ENCODE measurements at places on chromosomes 1 and 21.

- DNase-seq = no peak
These were observed 1502.5 kb downstream of the KCNT2 start for GRCh38 chr1:195105773-195106172.

GRCh38 chr1:84148758-84149157 lies 4.7 kb downstream of the PRKACB start:
- DNase-seq = no peak

DNA sequence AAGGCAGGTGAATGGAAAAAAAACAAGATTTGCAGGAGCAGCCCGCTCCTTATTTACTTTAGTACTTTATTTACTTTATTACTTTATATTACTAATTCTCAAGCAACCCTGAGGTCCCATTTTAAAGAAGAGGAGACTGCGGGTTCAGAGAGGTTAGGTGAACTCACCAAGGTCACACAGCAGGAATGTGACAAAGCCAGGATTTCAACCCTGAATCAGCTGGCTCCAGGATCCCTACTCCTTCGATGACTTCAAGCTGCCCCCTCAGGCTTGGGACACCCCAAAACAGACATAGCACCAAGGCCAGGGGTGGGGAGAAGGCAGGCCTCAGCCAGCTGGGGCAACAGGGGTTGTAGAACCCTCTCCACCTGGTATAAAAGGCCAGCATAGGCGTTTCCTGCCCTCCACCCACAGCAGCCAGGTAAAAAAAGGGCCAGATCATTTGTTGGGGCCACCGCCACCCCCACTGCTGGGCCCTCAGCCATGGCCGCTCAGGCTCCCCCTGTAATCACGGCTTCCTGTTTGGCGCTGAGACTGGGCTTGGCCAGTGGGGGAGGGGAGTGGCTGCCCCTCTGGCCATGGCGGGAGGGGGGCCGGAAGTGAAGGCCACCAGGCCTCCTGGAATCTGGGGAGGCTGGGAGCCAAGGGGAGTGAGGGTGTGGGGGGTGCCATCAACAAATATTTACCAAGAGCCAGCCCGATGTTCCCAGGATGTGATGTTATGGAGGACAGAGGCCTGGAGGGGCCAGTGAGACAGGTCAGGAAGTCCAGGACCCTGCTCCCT lies 6.6 kb downstream of the SDC3 start:
- DNase-seq = no peak

- DNase-seq = no peak
These were observed 300.7 kb upstream of the SNX7 start for GRCh38 chr1:98360864-98361263.

DNA sequence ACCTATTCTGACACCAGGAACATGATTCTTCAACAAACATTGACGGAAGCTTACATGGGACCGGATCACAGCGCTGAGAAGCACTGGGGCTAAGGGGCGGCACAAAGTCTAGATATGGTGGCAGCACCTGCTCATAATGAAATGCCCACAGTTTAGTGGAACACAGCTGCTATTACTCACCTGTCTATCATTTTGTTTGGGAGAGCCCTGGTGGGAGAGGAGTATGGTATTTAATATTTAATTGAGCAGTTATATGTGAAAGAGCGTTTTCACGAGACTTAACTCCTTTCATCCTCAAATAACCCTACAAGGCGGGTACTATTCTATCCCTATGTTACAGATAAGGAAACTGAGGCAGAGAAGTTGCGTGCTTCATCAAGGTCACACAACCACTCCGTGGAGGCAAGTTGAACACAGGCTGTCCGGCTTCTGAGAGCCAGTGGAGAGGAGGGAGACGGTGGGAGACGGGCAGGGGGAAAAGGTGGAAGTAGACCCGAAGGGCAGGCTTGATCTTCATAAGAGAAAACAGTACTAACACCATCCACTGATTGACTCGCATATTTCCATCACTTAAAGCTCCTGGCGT lies 790 bp upstream of the TSNAX start:
- DNase-seq = no peak

DNA sequence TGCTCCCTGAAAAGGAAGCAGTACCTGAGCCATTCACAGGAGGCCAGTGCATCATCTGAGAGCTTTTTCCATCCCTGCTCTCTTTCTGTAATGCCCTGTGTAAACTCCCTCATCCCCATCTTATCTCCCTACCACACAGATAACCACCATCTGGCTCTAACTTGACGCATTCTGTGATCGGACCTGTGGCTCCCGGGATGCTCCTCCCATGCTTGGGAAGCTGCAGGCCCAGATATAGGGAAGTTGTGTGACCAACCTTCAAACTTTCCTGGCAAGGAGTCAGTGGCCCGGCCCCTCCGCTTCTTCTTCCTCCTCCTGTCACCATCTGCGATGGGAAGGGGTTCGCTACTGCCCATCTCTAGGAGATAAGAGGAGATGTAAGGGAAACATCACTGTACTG lies 21.1 kb downstream of the MKNK1 start:
- DNase-seq = no peak

DNA sequence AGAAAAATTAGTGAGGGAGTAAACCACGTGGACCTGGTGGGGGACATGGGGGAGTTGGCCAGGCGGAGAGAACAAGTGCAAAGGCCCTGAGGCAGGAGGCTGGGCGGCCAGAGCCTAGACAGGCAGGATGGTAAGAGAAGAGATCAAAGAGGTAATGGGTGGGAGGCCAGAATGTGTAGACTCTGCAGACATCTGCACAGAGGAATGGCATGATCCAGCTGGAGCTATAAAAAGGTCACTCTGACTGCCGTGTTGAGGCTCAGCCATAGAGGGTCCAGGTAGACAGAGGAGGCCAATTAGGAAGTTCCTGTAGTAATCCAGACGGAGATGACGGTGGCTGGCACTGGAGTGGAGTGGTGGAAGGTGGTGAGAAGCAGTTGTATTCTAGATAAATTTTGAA lies 3.6 kb downstream of the H6PD start:
- no peak for DNase-seq

DNA sequence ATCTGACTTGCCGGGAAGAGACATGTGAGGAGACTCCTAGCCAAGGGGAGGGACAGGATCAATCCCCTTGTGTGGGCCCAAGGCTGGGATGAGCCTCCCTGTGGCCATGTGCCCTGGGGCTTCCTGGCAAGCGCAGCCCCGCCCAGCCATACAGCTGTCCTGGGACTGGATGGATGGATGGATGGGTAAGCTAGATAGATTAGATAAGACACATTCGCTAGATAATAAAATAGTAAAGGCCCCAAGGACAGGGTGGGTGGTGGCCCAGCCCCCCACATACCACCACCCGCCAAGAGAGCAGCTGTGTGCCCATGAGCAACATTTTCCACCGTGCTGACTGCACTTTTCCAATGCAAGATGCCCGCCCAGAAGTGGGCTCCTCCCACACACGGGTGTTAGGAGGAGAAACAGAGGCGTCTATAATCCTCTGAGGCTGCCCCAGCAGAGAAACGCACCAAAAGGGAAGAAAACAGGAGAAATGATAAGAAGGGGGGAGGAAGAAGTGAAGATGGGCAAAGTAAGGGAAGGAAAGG lies 25.1 kb downstream of the ZBTB17 start:
- DNase-seq = no peak

GRCh38 chr1:236058141-236058934 lies 6.6 kb downstream of the NID1 start:
- no peak for DNase-seq

GRCh38 chr1:195897076-195897475 lies 711.2 kb downstream of the KCNT2 start:
- no peak for DNase-seq

- no peak for DNase-seq
These were observed 49.1 kb upstream of the SCMH1 start for GRCh38 chr1:41291195-41291594.

- DNase-seq = no peak
These were observed 11.9 kb downstream of the WNT9A start for GRCh38 chr1:227935826-227936225.

- no peak for DNase-seq
These were observed 228.6 kb downstream of the DSCAM start for GRCh38 chr21:40618191-40618973.

DNA sequence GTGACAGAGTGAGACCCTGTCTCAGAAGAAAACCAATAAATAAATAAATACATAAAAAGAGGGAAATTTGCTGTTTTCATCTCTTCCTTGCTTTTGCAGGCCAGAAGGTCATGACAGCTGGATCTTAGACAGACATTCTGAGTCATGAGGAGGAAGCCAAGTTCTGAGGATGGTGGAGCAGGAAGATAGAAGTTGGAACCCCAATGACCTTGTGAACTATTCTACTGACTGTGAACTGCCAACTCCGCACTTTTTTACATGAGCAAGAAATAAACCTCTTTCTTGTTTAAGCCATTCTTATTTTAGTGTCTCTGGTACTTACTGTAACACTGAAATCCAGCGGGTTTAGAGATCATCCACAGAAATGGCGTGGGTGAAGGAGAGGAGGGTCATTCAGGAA lies 8.5 kb downstream of the CD84 start:
- DNase-seq = no peak

GRCh38 chr21:15441992-15442391 lies 287.8 kb upstream of the USP25 start:
- no peak for DNase-seq

DNA sequence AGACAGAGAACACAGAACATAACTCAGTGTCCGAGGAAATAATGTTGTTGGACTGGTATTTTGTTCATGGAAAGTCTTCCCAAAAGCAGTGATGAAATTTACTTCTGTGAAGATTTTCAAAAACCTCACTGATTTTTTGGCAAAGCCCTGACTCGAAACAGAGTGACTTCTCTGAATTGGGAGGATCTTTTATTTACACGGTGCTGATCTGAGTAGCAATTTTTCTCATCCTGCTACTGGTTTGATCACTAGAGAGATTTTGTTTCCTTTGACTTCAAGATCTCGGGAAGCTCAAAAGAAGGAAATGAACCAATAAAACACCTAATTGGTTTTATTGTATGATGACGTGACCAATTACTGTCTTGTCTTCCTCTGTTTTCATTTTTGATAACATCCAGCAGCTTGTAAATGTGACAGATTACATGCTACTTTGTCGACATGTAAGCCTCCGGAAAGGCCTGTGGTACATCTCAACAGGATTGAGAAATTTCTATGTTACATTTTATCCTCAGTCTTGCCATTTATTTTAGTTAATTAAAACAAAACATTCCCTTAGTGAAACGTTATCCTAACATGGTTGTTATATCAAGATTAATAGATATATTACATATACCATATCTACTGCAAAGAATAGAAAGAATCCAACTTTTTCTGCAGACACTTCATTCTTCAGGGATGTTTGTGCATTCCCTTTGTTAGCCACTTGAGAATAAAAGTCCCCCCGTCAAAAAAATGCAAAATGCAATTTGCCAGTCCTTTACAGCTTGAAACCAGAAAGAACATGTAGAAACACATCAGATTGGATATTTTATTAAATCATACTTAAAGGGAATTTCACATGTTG lies 42.8 kb upstream of the IFI44L start:
- no peak for DNase-seq

- no peak for DNase-seq
These were observed 789 bp downstream of the BTF3L4 start for GRCh38 chr1:52056937-52057231.

DNA sequence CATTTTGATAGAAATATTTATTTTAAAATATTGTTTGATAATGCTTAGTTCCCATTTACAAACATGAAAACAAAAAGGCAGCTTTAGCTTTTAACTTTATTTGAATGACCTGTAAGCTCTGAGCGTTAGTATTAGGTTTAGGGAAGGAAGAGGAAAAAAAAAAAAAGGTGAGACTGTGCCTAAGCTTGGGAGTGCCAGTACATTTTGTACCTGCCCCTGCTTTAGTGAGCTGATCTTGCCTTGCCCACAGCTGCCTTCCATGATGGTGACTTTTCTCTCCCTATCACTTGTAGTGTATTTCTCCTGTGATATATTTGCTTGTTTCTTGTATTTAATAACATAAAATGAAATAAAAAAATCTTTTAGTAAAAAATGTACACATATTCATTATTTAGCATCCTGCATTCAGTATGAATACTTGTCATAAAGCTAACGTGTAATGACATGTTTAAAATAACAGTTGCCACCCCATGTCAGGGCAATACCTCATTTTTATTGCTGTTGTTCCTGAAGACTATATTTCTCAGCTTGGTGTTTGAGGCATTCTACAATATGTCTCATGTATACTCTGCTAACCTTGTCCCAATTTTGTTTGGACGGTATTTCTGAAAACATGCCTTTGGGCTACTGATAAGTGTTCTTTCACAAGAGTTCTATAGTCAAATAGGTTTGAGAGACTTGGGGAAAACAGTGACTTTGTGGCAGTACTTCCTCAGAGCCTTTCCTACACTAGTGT lies 76.3 kb downstream of the NEK7 start:
- DNase-seq = no peak

- no peak for DNase-seq
These were observed 116.1 kb downstream of the PAPPA2 start for GRCh38 chr1:176579087-176579486.

DNA sequence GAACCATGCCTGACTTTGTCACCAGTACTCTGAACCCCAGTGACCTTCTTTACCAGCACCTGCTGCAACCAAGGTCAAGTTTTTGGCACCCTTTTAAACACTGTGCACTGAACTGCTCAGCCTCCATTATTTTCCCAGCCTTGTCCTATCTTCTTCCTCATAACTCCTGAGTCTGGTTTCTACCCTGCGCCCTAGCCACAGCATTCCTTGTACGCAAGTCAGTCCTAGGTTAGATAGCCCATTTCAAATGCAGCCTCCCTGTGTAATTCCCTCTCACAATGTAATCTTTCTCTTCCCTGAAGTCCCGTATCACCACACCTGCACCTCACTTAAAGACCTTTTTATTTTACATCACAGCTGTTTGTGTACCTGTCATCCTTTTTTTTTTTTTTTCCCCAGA lies 37.2 kb downstream of the DNTTIP2 start:
- DNase-seq = no peak

DNA sequence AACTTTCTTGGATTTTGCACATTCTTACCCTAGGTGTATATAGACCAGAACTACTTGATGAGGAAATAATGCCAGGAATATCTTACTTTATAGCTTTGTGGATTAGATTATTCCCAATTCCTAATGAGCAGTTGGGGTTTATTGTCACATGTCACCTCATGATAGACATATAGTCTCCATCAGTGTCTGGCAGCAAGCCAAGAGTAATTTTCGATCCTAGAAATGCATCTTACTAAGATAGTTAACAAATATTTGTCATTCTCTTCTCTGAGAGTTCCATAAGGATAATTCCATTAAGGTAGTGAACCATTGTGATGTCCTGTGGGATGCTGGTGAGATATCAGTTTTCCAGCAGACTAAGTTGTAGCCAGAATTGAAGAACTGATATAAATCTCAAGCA lies 1282.9 kb upstream of the B3GALT2 start:
- no peak for DNase-seq

- DNase-seq = no peak
These were observed 421.3 kb upstream of the ADGRL2 start for GRCh38 chr1:81379430-81379829.

Data from HS-27A (cell line).